ENCODE measurements at places on chromosomes 5 and 9.

DNA sequence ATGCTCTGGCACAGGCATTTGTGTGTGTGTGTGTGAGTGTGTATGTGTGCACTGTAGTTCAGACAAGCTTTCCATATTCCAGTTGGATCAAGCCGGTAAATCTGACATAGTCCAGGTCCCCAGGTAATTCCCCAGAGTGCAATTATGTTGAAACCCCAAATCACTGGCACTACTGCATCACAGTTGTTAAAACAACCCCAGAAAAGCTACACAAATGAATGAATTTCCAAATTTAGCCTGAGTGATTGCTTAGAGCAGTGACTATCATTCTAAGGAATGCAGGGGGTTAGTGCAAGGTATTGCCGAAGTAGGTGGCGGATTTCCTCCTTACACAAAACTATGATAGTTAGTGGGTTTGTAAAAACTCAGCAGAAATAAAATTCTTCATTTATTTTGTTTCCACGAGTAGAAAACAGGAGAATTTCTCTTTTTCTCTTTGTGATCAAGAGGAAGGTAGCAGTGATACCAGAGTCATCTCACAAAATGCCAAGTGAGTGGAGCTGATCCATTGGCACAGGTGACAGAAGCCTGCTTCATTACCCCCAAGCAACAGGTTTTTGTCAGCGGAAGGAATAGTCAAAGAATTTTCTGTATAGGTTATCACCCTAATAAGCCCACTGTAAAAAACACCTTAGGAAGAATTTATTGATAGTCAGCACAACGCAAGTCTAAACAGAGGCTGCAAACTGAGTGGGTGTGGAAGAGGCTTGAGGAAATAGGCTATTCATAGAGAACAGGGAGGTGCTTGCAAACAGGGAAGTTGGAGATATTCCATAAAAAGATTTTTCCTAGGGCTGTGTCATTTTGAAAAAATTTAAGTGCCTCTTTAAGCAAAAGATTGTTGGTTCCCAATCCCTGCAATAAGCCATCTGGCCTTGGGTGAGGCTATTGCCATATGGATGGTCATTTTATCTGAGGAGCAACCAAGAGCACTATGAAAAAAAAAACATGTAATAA, 385.1 kb downstream of the CHSY3 start:
- DNase-seq = no peak

DNA sequence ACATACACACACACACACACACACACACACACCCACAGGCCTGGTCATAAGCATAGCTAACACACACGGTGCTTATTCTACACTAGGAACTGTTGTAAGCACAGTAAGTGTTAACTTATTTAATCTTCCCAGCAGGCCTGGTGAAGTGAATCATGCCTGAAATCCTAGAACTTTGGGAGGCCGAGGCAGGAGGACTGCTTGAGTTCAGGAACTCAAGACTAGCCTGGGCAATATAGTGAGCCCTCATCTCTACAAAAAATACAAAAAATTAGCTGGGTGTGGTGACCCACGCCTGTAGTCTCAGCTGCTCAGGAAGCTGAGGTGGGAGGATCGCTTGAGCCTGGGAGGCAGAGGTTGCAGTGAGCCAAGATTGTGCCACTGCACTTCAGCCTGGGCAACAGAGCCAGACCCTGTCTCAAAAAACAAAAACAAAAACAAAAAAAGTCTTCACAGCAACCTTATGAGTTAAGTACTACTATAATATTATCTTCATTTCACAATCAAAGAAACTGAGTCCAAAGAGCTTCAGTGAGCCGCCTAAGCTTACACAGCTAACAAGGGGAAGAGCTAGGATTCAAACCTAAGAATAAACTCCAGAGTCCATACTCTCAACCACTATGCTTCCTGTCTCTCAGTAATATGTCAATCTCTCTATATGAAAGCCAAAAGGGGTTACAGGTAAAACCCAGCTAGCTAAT, 2.3 kb downstream of the MEGF9 start:
- no peak for DNase-seq

DNA sequence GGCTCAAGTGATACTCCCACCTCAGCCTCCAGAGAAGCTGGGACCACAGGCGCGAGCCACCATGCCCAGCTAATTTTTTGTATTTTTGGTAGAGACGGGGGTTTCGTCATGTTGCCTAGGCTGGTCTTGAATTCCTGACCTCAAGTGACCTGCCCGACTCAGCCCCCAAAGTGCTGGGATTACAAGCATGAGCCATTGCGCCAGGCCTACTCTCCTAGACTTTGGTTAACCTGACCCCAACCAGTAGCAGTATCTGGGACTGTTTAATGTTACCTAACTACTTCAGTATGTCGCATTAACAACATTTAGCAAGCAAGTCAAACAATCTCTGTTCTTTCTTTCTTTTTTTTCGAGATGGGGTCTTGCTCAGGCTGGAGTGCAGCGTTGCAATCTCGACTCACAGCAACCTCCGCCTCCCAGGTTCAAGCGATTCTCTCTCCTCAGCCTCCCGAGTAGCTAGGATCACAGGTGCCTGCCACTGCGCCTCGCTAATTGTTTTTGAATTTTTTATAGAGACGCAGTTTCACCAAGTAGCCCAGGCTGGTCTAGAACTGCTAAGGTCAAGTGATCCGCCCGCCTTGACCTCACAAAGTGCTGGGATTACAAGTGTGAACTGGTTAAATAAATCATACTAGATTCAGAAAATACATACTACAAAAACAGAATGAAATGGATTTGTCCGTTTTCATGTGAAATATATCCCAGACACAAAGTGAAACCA, 2.0 kb downstream of the AK3 start:
- DNase-seq = no peak

DNA sequence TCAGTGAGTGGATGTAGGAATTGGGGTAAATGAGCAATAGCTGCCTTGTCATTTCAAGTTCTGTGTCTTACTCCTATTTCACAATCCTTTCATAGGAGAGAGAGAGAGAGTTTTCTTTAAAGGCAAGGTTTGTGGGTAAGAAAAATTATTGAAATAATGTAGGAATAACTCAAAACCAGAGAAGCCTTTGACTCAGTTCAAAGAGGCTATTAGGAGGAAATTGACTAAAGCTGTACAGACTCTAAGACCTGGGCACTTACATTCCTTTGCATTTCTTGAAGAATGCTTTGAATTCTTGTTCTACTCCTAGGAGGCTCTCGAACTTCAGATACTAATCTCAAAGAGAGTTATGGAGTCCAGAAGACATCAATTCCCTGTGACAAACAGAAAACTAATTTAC, 257.1 kb downstream of the FBXL7 start:
- no peak for DNase-seq

DNA sequence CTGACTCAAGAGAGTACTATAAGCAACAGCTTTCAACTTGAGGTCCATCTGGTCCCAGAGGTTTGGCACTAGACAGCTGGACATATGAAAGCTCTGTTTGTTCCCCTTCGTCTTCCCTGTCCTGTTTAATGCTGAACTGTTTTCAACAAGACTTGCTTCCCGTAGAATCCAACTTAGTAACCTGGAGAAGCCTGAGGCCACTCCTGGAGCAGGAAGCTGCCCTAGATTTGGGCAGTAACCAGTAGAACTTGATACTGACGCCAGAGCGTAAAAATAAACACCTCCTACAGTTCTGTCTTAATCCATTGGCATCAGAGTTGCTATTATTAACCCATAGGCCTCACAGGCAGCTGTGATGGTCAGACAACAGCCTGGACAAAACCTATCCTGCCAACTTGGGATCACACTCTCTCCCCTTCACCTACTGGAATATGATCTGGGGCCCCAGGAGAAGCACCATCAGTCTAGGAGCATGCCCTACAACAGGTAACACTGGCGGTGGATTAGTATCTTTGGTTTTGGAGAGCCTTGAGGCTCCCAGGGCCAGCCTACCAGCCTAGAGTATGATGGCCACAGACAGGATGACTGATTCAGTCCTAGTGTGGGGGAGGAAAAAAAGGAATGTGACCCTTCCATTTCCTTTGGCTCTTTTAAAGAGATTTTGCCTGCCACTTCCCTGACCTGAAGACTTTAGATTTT, 29.2 kb downstream of the RUSC2 start:
- no peak for DNase-seq

DNA sequence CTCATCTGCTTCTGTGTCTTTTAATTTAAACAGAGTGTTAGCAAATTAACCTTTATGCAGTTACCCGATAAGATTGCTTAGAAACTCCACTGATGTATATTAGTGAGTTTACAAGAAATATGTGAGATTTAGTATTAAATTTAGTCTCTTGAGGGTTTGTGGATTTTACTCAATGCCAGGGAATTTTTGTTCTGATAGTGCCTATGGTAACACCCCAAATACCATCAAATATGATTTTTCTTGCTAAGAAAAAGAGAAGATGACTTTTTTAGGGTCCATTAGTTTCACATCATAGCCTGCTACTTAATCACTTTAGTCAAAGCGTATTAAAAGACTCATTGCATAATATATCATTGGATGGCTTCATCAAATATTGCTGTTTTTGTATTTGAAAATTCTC, 224.9 kb downstream of the PCSK5 start:
- DNase-seq = no peak

- DNase-seq = peak; percentile 65
Observed at GRCh38 chr5:157312492-157312891, 46.6 kb downstream of the CYFIP2 start.

DNA sequence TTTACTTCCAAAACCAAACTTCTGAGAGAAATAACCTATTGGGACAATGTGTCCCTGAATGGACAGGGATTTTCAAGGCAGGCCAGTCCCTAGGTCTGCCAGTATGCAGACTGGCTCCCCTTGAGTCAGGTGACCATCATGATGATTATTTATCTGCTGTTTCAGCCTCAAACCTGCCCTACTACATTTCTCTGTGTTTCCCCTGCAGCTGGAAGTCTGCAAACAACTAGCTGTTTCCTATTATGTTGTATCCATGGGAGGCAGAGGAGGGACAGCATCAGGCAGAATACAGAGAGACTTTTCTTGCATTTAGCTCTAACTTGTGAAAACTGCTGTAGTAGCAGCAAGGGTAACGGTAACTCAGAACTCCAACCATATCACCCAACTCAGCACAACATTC, 36.2 kb upstream of the IFNK start:
- no peak for DNase-seq

DNA sequence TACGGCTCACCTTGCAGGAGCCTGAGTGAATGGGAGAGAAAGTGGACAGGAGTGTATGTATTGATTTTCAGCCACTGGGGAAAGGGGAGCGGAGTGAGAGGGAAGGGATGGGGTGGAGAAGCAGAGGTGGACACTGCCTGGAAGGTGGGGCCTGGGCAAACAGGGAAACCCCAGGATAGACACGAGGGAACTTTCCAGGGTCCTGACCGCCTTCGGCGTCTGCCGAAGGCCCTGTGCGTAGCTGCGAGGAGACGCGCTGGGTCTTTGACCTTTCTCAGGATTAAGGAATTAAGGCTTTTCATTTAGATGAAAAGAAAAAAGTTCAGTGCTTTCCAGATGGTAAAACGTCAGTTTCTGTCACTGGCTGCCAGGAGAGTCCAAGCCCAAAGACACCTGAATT, 134.6 kb upstream of the RAPGEF1 start:
- no peak for DNase-seq

GRCh38 chr5:154714266-154714986, 40.8 kb upstream of the LARP1 start:
- peak; percentile 76 for DNase-seq

DNA sequence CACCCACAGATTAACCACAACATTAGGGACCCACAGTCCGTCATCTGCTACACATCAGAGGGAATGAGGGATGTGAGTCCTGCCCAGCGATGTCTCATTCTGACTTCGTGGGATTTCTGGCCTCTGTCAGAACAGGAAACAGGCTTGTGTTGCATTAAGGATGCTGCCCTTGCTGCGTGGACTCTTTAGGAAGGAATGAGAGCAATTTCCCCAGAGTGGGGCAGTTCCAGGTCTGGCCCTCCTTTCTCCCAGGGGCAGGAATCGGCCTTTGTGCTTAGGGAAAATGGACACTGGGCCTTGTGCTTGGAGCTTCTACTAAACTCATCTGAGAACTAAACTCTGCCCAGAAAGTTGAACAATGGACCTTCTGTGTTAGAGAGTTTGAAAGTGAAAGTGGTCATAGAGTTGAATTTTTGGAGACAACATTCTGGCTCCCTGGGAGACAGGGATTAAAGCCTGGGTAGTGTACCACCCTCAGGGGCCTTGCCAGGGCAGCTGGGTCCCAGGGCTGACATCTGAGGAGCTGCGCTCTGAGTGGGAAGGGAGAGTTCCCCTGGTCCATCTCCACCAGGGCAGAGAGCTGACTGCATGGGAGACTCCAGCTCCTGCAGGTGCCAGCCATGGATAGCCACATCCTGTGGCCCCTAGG, 37.8 kb upstream of the S1PR3 start:
- no peak for DNase-seq

DNA sequence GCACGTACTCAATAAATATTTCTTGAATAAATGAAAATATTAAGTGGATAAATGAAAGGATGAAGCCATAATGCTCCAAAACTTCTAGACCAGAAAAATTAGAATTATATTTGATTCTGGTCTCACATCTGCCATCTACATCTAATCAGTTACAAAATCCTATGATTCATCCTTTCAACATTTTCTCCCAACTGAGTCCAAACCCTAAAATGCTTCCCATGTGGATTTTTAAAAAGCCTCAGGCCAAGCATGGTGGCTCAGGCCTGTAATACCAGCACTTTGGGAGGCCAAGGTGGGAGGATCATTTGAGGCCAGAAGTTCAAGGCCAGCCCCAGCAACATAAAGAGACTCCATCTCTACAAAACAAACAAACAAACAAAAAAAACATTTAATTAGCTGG, 31.6 kb upstream of the FST start:
- DNase-seq = no peak
